Esophagus squamous epithelium (tissue), 5 donors: ENCODE measurements at places on chromosomes 3 and 15.

GRCh38 chr3:195031574-195032003 is 239.4 kb downstream of the XXYLT1 start:
- no peak for DNase-seq

DNA sequence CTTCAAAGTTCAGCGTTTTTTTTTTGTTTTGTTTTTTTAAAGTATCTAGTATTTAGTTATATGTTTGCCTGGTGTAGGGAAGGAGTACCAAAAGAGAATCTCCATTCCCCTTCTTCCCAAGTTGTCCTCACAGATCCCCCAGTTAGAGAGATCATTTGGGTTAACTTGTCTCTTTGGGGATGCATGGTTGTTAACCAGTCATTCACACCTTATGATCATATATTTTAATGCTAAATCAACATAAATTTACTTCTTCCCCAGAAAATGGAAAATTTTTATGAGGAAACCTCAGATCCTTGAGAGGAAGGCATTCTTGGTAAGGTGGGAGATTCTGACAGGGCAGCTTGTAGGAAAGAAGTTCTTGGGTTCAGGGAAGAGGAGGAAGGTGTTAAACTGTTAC is 1.5 kb upstream of the MGA start:
- DNase-seq = no peak

DNA sequence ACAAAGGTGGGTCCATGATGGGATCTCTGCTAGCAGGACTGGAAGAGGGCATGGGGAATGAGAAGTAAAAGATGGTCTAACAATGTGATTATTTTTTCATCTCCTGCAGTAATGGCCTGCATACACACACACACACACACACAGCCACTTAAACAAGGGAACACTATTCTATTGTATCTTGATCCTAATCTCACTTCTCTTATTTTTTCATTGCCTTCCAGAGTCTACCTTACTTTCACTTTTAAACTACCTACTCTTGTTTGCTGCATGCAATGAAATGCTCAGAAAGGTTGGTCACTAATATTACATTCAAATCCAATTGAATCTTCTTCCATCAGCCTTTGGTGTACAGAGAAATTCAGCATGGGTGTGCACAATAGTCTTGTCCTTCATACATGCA is 853.8 kb downstream of the IGSF11 start:
- DNase-seq = no peak

DNA sequence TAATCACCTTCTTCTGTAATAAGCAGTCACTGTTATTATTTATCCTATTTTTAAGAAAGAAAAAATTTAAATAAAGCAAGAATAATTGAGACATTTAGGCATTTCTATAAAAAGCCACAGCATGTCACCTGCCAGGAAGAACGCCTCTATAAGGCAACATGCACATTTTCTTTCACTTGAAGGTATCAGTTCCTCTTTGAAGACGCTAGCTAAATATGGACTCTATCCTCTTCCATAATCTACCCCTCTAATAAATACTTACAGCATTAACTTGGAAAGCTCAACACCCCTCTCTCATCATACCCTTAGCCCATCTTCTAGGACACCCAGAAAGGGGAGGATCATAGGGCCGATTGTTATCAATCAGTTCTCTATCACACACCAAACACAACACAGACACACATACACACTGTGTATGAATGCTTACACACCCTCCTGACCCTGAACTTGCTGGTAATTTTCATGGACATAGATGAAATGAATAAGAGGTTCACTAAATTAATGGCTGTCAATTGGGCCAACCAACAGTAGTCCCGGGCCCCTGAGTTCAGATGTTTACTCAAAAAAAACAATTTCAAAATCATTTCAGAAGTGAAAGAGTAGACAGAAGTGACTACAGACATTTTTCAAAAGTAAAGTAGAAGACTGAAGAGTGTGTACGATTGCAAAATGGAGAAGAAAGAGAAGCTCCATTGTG is 102.5 kb downstream of the ZMAT3 start:
- no peak for DNase-seq

DNA sequence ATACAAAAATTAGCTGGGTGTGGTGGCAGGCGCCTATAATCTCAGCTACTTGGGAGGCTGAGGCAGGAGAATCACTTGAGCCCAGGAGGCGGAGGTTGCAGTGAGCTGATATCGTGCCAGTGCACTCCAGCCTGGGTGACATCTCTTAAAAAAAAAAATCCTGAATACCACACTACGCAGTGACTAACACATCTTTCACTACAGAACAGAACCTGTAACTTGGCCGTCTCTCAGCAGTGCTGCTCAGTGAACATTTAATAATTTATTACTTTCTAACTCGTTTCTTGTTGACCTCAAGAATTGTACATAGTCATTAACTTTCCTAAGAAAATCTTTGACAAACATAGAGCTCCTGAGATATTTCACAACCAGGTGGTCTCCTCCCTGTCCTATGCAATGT is 3.8 kb downstream of the GREM1 start:
- DNase-seq = no peak

DNA sequence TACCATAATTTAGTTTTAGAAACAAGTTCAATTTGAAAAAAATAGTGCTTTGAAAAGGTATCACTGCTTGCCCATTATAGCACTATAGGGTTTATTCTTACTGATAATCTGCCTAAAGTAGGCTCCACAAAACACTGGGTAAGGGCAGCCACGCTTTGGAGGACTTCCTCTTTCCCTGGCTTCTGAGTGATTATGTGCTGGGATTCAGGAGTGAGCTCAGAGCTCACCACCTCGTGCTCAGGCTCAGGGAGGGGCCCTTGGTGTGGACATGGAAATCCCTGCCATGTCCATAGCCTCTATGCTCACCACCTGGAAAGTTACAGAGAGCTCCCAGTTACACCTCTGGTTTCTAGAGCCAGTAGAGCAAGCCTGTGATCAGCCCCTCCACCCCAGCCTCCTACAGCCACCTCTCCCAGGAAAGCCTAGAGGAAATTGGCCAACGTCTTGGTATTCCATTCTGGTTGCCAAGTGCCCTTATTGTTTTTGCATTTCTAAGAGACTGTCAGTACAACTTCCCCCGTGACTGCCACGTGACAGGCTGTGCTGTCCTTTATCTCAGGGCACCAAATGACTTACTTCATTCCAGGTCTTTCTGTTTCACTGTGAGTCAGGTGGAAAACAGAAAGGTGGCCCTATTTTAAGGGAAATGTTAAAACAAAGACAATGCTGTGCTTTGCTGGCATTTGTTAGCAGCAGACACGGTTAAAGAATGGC is 316.0 kb downstream of the RORA start:
- DNase-seq = no peak

DNA sequence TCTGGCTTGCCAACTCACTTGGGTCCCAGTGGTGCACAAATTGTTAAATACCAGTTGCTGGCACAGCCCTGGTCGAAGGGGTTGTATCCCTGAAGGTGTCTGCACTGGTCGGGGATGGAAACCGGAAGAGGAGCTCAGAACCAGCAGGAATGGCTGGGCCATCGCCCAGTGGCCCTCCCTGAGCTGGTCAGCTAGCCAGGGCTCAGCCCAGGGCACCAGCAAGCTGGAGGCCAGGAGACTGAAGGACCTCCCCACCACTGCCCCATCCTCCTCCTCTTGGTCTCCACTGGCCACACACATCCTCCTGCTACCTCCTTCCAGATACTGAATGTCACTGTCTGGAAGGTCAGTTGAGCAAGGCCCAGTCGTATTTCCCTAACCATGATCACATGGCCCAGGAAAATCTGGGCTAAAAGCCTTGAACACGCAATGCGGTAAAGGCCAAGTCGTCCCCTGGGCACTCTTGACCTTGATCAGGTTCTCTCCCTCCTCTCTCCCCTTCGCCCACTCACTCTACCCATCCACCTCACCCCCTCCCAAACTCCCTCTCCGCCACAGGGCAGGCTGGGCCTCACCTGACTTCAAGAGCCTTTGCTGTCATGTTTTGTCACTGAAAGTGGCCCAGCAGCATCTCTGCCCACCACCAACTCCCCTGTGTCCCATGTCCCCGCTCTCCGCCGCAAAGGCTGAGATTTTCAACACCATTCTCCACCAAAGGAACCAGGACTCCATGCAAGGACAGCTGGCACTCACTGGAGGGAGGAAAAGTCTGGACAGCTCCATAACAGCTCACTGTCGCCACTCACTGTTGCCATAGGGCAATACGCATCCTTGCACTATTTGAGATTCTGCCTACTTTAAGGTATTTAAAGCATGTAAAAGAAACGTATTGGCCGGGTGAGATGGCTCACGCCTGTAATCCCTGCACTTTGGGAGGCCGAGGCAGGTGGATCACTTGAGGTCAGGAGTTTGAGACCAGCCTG is 12.1 kb downstream of the ZDHHC19 start:
- DNase-seq = no peak
